Right lung (tissue), 10 donors: ENCODE measurements at places on chromosomes 3 and 15.

GRCh38 chr3:2452249-2452648, 353.6 kb downstream of the CNTN4 start:
- DNase-seq, result no peak

GRCh38 chr15:74405823-74406222, 27.9 kb downstream of the SEMA7A start:
- no peak for DNase-seq

GRCh38 chr3:196117809-196118208, 35.9 kb upstream of the TFRC start:
- no peak for DNase-seq

GRCh38 chr15:29316422-29316821, 46.8 kb upstream of the NSMCE3 start:
- DNase-seq, result no peak

GRCh38 chr3:72255791-72256559, 471.0 kb upstream of the PROK2 start:
- no peak for DNase-seq
